Large intestine (tissue), 12 donors: ENCODE measurements at places on chromosomes 12 and 14. TPM values are rescaled to one million over a fixed set of nuclear protein-coding genes. Genes with fewer than 3 reads are reported as not detected.

The HCAR3 gene
- polyA plus RNA-seq = 0.82 TPM

The DHRS2 gene
- 0.84 TPM for polyA plus RNA-seq

The GRIN2B gene
- 0.04 TPM for polyA plus RNA-seq

DNA sequence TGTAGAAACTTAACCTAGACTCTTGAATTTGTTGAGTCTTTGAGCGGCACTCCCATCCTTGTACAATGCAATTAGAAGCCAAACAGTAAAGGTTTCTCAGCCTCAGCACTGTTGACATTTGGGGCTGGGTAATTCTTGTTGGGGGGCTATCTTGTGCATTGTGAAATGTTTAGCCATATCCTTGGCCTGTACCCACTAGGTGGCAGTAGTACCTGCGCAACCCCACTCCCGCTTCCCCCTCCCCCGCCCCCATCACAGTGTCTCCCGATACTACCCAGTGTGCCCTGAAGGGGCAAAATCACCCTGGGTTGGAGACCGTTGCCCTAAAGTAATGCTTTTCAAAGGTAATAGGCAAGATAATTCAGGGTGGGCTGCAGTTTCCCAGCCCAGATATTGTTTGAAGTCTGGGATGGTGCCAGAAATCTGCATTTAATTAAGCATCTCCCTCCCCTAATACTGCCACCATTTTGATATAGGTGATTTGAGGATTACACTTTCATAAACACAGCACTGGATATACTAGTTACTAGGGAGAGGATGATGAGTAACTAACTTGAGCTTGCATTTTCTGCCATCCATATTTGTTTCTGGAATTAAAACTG, 1.8 kb downstream of the COX6A1 start:
- peak; percentile 63 for DNase-seq

GRCh38 chr12:17579205-17580026, 510.6 kb downstream of the RERGL start:
- no peak for DNase-seq

DNA sequence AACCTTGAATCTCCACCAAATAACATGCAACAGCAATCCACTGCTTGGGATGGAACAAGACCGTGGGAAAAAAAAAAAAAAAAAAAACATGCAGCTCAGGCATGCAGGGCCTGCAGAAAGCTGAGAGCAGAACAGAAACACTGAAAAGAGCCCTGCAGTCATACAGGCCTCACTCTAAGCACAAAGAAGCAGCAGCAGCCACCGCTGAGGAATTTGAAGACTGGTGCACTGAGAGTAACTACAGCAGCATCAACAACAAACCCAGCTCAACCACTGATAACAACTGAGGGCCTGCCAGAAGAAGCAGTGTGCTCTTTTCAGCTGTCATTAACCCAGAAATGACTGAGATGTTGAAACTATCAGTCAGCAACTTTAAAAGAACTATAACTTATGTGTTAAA, 354.7 kb upstream of the TMTC1 start:
- DNase-seq = no peak

DNA sequence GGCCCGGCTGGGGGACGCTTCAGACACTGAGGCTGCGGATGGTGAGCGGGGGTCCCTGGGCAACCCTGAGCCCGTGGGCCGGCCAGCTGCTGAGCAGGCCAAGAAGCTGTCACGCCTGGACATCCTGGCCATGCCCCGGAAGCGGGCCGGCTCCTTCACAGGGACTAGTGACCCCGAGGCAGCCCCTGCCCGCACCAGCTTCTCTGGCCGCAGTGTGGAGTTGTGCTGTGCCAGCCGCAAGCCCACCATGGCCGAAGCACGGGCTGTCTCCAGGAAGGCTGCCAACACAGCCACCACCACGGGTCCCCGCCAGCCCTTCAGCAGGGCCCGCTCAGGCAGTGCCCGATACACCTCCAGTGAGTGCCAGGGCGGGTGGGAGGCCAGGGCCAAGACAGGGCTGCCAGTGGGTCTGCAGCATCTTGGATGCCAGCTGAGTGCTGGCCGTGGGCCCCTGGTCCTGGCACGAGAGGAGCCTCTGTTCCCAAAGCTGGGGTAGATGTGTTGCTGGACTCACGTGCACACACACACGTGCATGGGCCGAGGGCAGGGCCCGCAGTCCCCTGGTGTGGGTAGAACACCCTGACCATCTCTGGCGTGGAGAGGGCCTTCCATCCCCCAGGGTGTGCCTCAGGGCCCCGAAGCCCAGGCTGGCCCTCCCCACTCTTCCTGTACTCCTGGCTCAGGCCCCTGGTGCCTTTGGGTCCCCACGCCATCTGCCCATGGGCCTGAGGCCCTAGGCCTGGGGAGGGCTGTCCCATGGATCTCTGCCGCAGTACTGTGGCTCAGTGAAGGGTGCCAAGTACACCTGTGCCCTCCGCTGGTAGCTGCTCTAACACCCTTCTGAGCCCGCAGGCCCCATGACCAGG, 22.8 kb downstream of the CEP170B start:
- no peak for DNase-seq

DNA sequence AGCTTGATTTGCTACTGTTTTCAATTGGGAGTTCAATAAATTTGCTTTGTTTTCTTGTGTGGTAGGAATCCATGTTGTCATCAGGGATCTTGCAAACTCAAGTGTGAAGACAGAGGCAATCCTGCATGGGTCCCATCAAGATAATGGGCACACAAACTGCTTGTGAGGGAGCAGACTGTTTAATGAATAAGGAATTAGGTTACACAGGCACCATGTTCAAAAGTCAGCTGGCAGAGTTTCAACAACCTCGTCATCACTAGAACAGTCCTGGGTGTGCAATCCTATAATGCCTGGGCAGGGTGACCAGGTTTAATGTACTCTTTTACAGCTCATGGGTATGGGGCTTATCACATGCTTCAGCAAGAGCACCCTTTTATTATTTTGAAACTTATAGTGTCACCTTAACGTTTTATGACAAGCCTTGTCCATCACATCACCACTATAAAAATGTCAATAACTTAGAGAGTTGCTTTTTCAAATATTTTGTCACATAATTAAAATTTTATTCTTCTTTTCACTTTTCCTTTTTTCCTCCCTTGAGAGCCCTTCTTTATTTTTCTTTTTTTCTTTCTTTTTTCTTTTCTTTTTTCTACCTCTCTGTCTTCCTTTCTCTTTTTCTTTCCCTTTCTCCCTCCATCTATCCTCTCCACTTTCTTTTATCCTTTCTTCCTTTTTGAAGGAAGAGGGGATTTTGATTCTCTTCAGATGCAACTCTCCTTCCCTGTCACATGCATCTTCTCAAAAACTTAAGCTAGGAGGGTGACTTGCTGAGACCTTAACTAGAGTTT, 252.2 kb upstream of the ATP2B1 start:
- DNase-seq = peak; percentile 85

DNA sequence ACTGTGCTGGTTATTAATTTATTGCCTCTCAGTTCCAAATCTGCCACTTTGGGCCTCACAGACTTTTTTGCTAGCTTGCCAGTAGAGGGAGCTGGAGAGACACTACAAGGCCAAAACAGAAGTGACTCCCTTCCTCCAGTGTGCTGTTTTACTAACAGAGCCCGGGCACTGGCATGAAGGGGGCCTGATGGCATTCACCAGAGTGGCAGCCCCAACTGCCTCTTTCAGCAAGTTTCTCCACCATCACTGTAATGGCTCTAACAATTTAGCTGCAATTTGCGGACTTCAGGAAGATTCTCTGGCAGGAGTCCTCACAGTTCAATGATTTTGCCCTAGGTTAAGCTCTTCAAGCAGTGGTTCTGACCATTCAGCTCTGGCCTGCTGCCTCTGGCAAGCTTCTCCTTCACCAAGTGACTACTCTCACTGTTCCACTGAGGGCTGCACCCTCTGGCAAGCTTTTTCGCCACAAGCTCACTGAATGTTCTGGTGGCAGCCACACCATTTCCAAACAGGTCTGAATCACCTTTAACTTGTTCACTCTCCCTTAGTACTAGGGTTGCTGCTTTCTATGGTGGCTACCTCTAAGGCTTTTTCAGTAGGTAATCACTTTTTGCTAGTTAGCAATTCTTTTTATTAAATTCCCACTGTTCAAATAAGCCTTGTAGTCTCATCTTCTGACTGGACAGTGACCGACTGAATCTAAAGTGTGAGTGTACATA, 104.9 kb downstream of the ZC3H14 start:
- DNase-seq = peak; percentile 43

DNA sequence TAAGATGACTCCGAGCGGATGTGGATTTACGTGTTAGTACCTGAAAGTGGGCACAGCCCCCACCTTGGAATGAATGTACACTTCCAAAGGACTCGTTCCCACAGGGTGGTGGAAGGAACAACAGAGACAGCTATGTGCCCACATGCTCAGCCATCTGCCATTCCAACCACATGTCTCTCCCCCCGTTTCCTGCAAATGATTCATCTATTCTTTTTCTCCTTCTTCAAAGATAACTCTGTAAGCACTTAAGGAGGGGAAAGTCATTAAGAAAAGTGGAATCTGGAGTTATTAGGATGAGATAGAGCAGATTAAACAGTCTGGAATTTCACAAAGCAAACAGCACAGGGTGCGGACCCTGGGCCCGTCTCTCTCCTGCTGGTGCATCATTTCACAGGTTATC, 18.5 kb upstream of the DUSP6 start:
- no peak for DNase-seq

DNA sequence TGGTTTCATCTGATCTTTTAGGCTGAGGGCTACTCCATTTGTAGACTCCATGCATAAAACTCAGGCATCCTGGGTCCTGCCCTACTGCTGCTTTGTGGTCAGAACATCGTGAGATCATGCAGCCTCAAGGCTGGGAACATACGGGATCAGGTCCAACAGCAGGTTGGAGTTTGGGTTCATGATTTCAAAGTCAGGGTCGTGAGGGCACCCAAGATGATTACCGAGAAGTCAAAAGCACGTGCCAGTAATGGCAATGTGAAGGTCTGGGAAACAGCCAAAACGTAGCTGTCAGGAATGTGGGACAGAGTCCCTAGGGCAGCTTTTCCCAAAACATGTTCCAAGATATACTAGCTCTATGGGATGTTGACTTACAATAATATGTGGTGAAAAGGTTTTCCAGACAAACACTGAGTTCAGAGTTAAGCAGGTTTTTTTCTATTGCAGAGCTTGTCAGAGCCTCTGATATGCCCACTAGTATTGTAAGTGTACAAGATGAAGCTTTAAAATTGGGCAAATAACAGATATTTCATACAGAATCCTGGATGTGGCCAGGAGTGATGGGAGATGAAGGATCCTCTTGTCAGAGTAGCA, 130.3 kb upstream of the DNM1L start:
- no peak for DNase-seq

- DNase-seq = no peak
Measured at GRCh38 chr12:42705863-42706262, 116.3 kb upstream of the PRICKLE1 start.
